ENCODE measurements at places on chromosomes 5 and 9. TPM values are rescaled to one million over a fixed set of nuclear protein-coding genes. Genes with fewer than 3 reads are reported as not detected.
A peak's percentile ranks its signal among the peaks of the same experiment; 100 is the strongest.

GRCh38 chr9:83061990-83062650, 822 bp downstream of the RASEF start:
- DNase-seq, result peak; percentile 69

DNA sequence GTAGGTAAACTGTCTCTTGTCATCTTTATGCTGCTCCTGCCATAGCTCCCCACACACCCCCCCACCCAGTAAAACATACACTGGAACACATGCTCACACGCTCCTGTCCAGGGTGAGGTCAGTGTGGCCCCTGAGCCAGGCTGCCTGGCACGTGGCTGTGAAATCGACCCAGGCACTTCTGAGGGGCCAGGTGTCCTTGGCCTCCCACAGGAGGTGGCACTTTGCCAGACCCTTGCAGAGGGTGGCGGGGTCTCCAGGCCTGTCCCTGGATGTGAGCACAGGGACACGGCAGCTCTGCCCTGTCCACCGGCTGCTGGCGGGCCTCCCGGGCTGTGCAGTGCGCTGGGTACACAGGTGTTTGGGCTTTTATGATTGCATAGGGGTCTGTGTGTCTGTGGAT, 10.0 kb upstream of the CRB2 start:
- peak; percentile 63 for DNase-seq

DNA sequence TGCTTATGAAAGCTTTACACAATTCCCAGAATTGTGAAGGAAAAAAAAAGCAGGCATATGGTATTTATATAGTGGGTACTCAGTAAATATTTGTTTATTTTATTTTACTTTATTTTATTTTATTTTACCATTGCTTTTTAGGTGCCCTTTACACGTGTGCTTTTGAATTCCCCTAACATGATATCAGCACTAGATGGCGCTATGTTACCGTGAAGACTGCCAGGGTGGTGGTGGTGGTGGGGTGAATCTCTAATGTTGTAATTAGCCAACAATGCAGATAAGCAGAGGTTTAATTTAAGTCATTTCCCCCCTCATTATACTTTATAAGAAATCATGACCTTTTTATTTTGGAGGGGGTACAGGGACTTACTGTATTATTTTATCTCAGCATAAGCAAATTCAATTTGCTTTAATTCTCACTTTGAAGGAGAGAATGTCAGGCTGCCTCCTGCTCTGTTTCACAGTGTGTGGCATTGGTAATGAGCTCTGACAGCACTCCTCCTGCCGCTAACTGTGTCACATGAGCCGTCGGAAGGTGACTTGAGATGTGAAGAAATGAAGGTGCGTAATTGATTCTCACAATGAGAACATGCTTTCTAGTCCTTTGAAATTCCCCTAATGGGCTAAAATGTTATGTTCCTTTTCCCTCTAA, 165.6 kb downstream of the YTHDC2 start:
- DNase-seq, result peak; percentile 70

- DNase-seq, result peak; percentile 2
Observed at GRCh38 chr5:43231977-43232376, 40.0 kb downstream of the NIM1K start.

- no peak for DNase-seq
Observed at GRCh38 chr5:59000211-59000610, 417.3 kb downstream of the RAB3C start.

- no peak for DNase-seq
Observed at GRCh38 chr5:133962131-133962530, 6.3 kb downstream of the C5orf15 start.

GRCh38 chr9:11086561-11086960, 473.8 kb upstream of the PTPRD start:
- no peak for DNase-seq

DNA sequence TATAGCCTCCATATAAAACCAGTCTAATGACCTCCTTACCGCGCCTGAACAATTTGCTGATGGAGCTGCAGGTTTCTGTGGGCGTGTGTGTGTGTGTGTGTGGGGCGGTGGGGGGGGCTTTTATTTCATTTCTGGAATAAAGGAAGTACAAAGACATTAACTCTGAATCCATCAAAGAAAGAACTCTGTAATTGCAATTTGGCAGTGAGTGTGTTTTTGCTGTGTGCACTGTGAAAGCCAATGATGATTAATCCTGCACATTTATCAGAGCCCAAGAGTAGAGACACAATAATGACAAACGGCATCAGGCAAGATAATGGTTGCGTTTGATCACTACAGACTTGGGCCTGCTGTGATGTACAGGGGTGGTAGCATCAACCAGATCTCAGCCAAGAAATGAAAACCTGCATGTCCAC, 29.3 kb upstream of the NDFIP1 start:
- DNase-seq, result no peak

GRCh38 chr5:75584641-75585040, 26.6 kb upstream of the ANKDD1B start:
- no peak for DNase-seq

DNA sequence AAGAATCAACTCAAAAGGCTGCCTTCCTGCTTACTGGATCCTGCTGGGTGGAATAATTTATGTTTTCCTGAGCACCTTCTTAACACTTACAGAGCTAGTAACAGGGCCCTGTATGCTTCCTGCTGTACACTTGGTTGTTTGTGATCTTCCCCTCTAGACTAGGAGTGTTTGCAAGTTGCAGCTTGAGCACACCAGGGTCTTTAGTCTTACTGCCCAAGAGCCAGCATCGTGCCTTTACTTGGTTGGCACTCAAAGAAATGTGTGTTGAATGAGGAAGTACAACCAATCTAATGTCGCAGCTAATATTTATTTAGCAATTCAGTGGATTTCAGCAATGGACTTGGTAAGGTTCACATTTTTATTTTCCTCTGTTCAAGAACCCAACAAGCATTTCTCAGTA, 57.5 kb upstream of the HAND1 start:
- DNase-seq, result no peak

DNA sequence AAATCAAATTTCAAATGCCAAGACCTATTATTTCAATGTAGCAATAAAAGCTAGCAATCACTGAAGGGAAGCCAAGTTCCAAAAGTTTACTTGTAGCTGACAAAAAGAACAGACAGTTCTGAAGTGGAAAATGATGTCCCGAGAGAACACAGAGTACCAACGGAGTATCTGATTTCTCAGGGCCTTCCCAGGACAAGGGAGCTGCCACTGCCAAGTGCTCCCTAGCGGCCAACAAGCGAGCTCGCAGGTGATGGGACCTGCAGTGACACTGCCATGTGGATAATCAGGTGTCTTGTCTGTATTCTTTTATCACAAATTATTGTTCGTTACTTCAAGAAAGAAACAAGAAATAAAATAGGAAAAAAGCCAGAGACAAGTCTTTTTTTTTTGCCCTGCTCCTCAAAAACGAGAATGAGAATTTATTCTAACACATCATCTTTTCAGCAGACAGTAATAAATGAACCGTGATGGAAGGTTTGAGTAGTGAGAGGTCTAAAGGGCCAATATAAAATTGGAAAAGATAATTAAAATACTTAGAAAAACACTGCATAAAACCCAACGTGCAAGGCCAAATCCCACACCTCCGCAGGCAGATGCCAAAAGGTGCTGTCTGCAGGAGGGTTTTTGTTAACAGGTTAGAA, 159.4 kb downstream of the MYO10 start:
- peak; percentile 42 for DNase-seq

- DNase-seq, result peak; percentile 84
Observed at GRCh38 chr9:97710356-97711222, 13.4 kb upstream of the XPA start.

Gene PCDHA8
- total RNA-seq, result not detected

Gene SLC6A3
- 0.10 TPM for total RNA-seq

Gene SLC36A3
- not detected for total RNA-seq

Gene PDCD1LG2
- 1.6 TPM for total RNA-seq
